ENCODE measurements at places on chromosomes 5 and 9.

DNA sequence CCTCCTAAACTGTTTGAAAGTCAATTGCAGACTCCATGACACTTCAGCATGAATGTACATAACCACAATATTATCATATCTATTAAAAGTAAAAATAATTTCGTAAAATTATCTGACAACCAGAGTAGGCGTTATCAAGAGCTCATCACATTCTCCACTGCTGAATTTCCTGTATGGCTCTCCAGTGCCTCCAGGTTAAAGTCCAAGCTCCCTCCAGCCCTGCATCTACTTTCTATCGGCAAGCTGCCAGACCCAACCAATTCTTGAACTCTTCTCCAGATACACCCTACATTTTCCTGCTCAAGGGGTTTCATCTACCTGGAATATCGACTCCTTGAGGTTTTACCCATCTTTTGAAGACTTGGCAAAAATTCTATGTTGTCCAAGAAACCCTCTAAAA is 74.5 kb upstream of the TBC1D2 start:
- DNase-seq = no peak

- DNase-seq = peak; percentile 43
Measured at GRCh38 chr5:68216245-68217046, 890 bp downstream of the PIK3R1 start.

GRCh38 chr5:93723005-93723404 is 18.4 kb downstream of the POU5F2 start:
- DNase-seq = no peak

- no peak for DNase-seq
Measured at GRCh38 chr9:113026200-113026599, 14.2 kb upstream of the ZNF883 start.

- no peak for DNase-seq
Measured at GRCh38 chr9:18951936-18952335, 81.1 kb downstream of the SAXO1 start.

GRCh38 chr5:147544556-147544955 is 34.7 kb upstream of the DPYSL3 start:
- no peak for DNase-seq

- DNase-seq = no peak
Measured at GRCh38 chr5:132378580-132378979, 9.1 kb downstream of the SLC22A5 start.

GRCh38 chr9:127904561-127905003 is 5.2 kb upstream of the ST6GALNAC6 start:
- DNase-seq = peak; percentile 66

All from H9 (cell line).